GM12864 (cell line): ENCODE measurements at places on chromosomes 1 and 21.

DNA sequence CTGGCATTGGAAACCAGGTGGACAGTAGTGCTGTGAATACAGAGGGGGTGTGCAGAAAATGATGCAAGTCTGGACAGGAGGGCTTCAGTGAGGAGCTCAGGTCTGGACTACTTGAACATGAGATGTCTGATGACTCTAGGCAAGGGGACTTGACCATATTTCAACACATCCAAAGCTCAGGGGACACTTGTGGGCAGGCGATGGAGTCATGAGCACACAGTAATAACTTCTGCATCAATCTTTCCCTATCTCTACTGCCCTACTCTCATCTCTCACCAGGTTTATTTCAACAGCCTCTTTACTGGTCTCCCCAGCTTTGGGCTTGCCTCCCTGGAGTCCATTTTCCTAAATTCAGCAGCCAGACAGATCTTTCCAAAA lies 21.9 kb downstream of the FMO2 start:
- no peak for DNase-seq

DNA sequence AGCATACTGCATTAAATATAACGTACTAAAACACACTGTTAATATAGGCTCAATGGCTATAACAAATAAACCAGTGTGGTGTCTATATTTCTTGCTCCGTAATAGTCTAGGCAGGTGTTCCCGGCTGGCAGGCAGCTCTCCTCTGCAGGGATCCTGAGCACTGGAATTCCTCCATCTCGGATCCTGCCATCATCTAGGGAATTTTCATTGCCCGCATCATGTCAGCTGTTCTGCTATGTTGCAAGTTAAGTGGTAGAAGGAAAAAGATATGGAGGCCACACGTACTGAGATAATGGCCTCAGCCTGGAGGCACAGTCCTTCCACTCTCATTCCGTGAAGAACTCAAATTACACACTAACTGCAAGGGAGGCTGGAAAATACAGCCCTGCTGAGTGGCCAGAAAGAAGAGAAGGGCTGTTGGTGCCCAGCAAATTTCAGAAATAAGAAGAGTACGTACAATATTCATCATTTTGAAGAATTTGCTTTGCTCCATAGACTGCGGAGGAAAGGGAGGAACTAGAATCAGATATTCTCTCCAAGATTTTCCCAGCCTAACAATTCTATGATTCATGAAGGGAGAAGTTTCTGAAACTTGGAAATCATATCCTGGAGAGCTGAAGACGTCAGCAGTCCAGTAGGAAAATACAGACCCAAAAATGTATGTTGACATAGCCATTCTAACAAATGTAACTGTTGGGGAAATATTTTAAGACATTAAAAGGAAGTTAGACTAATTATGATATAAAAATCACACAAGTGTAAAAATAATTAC lies 263.3 kb downstream of the MRPL39 start:
- DNase-seq: no peak

- no peak for DNase-seq
Observed at GRCh38 chr21:40067751-40068150, 200.5 kb downstream of the PCP4 start.

- DNase-seq: no peak
Observed at GRCh38 chr1:223010582-223011504, 132.2 kb downstream of the TLR5 start.

DNA sequence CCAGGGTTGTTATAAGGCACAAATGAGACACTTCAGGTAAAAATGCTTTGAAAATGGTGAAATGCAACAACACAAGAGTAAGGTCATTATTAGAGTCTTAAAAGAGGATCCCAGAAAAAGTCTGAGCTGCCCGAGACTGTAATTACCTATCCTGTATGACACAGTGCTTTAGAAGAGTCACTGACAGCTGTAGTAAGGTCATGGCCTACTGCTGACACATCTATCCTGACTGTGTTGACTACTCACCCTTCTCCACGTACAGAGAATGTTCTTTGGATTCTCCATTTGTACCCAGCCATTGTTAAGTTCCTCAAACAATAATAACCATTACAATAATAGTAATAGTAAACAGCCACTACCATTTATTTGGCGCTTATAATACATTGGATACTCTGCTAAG lies 104.4 kb downstream of the CACHD1 start:
- no peak for DNase-seq

DNA sequence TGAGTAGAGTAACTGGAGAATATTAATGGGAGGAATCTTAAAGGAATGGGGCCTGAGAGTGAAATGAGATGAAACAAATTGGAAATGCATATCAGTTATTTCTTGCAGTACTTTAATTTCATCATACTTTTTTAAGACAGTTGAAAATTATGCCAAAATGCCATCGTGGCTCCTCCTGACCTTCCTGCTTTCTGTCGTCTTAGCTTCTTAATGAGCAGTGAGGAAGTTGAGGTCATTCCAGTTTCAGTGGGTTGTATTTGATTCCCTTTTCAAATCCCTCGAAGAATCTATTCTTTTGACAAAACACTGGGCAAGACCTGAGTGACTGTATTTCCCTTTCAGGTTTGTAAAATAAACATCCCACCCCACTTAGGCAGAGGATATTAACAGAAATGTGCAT lies 134.9 kb upstream of the MAP1LC3C start:
- DNase-seq: no peak

DNA sequence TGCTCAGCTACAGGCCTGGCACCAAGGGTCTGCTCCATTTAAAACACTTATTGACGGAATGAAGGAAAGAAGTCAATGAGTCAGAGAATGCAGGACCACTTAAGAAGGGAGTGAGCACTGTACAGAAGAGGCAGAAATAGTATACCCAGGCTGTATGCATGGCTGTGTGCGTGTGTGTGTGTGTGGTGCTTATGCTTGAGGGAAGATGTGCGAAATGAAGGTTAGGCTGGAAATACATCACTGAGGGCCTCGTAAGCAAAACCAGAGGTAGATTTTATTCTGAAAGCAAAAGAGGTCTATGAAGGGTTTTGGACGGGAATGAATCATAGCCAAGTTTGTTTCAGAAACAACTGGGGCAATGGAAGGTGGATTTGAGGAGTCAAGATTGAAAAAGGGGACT lies 9.7 kb upstream of the ADGRB2 start:
- no peak for DNase-seq

- DNase-seq: no peak
Observed at GRCh38 chr1:18970762-18971161, 14.3 kb upstream of the IFFO2 start.

GRCh38 chr1:246373828-246374569 lies 133.1 kb downstream of the SMYD3 start:
- no peak for DNase-seq

DNA sequence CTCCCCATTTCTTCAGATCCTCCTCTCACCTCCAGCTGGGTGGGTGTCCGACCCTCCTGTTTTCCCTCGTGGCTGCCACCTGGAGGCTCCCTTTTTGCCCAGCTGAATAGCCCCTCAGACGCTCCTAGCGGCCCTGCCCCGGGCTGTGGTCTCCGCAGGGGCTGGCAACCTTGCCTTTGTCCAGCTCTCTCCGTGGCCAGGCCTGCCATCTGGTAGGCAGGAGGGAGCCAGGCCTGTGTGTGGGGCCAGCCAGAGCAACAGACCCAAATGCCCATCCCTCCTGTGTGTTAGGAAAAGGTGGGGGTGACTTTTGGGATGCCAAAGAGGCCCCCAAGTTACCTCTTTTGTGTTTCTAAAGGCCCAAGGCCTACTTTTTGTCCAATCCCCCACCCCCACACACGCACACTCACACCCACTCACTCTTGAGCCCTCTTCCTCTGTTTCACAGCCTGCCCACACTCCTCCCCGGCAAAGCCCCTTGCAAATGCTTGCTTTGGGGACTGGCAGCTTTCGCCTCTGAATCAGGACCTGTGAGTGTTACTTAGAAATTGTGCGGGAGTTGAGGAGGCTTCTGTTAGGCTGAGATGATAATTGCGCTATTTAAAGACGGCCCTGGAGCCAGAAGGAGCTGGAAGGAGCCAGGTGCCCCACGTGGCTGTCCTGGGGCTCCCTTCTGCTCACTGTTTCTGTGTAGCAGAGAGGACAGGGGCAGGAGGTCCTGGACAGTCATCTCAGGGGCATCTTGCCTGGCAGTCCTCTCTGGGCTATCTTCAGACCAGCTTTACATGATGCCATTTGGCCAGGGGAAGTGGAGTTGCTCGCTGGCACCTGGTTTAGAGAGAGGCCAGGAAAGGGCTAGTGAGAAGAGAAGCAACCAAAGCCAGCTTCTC lies 9.1 kb downstream of the PPFIA4 start:
- DNase-seq: no peak
